B cell (primary cell): ENCODE measurements at places on chromosomes 7 and 10.

- H3K27ac ChIP-seq: no peak overlapping the region
- no peaks in the 10 kb centered on the region for H3K36me3 ChIP-seq
- H3K4me3 ChIP-seq: no peak overlapping the region
These were observed 31.8 kb downstream of the REEP3 start for GRCh38 chr10:63553031-63553430.

GRCh38 chr10:112649006-112649821 lies 202.2 kb downstream of the VTI1A start:
- no peak for DNase-seq
- H3K27me3 ChIP-seq: no peaks in the 10 kb centered on the region
- no peaks in the 10 kb centered on the region for H3K4me1 ChIP-seq

DNA sequence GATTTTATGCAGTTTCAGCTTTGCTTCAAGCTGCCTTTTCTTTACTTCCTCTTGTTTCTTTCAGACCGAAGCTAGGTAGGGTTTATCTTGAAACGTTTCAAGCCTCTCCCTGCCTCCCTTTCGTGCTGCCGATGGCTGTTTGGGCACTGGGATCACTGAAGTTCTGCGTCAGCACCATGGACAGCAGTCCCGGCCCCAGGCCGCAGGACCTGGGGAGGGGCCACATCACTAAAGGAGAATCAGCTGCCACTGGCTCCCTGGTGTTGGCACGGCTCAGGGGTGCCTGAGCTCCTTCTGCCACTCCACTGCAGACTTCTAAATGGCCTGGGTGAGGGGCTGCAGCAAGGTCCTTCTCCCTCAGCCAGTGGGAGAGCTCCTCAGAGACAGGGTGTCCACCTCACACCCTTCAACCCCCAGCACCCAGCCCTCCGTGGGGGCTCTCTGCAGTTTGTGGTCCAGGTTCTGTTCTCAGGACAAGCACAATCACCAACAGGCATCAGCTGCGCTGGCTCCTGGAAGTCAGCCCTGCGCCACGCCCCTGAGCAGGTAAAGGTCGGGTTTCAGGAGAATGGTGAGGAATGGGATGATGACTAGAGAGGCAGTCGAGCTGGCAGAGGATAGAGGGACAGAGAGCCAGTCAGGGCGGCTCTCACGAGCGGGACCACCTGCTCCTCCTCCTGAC lies 387.2 kb downstream of the TCERG1L start:
- H3K4me1 ChIP-seq: no peaks in the 10 kb centered on the region
- no peak overlapping the region for H3K4me3 ChIP-seq
- H3K36me3 ChIP-seq: no peaks in the 10 kb centered on the region
- DNase-seq: no peak
- no peak overlapping the region for H3K27ac ChIP-seq

DNA sequence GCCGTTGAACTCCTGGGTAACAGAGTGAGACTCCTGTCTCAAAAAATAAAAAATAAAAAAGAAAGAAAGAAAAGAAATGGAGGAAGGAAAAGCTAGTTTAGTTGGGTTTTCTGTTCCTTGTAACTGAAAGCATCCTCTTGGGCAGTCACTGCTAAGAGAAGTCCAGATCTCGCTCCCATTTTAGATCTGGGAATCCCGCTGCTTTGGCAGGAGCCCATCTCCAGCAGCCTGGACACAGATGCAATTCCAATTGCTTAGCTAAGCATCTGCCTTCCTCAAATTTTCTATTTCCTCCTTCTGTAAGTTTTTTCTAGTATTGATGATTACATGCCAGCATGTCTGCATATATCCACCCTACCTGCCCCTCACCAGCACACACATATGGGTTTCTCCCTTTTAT lies 54.1 kb downstream of the DENND2A start:
- H3K36me3 ChIP-seq: no peaks in the 10 kb centered on the region
- no peak for DNase-seq
- H3K4me1 ChIP-seq: no peaks in the 10 kb centered on the region
- H3K27me3 ChIP-seq: no peaks in the 10 kb centered on the region

DNA sequence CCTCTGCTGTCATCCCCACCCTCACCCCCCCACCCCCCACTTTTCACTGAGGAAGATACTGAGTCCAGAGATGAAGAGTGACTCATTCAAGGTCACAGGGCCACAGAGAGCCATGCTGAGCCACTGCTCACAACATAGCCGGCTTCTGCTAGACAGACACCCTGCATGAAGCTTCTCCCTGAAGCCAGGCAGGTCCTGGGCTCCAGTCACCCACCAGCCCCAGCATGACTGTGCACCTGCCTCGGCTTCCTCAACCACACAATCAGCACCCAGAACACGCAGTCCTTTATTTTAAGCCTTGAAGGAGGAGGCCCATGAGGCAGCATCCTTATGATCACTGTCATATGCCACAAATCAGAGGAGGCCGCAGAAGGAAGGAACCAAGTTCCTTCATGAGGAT lies 19.2 kb upstream of the PRKAG2 start:
- no peaks in the 10 kb centered on the region for H3K27me3 ChIP-seq
- no peak overlapping the region for H3K4me3 ChIP-seq
- DNase-seq: no peak
- no peaks in the 10 kb centered on the region for H3K4me1 ChIP-seq
- H3K36me3 ChIP-seq: no peaks in the 10 kb centered on the region

- H3K27me3 ChIP-seq: peaks cover 2% of the 10 kb centered on the region
- H3K36me3 ChIP-seq: no peaks in the 10 kb centered on the region
- no peaks in the 10 kb centered on the region for H3K4me1 ChIP-seq
- no peak for DNase-seq
These were observed 174.3 kb downstream of the ADAM12 start for GRCh38 chr10:126214021-126214420.
